ENCODE measurements at places on chromosomes 11 and 22. TPM values are rescaled to one million over a fixed set of nuclear protein-coding genes. Genes with fewer than 3 reads are reported as not detected.

DNA sequence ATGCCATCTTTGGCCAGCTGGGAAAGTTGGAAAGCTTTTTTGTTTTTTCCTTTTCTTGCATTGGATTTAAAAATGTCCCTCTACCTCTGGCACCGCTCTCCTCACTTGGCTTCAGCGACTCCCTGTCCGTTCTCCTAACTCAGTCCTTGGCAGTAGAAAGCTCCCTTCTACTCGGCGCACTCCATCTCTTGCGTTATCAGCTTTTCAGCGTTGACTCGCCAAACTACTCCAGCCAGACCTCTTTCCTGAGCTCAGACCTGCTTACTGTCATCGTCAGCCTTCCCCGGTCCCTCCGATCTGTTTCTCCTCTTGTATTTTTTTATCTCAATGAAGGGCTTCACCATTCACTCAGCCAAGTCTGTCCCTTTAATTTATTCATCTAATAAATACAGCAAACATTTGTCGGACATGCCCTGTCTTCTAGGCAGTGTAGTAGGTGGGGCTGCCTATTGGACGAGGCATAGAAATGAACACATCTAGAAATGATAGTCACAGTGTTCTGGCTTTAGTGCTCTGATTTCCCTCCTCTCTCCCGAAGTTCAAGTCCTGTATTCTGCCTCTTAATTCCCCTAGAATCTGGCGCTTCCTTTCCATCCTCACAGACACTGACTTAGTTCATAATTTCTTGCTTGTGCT, 839 bp downstream of the CEP164 start:
- no peak for DNase-seq

Gene TMEM121B
- total RNA-seq, result 0.17 TPM

Gene MOB2
- 18.0 TPM for total RNA-seq

Gene DEUP1
- total RNA-seq, result not detected

GRCh38 chr11:134266440-134266839, 9.7 kb upstream of the GLB1L3 start:
- DNase-seq, result no peak

DNA sequence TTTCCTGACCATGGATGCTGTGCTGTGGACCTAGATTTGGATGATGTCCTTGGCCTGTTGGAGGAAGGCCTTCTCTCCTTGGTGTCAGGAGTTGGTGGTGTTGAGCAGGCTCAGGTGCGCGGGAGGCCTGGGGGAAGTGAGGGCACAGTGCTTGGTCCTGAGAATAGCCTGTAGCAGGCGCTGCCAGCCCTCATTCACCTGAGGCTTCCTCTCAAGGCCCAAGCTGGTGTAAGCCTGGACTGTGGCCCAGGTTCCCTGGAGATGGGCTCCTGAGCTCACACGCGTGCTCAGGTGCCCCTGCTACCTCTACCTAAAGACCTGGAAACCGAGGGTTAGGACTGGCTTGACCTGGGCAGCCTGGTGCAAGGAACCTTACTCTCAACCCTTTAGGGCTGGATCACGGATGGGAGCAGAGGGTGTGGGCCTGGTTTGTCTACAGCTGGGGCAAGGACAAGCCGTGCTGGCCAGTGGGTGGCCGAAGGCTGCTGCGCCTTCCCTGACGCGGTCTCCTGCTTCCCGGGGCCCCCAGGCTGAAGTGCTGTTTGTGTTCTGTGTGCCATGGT, 7.8 kb upstream of the GRAMD4 start:
- DNase-seq, result no peak

Gene SLC16A8
- total RNA-seq, result not detected

Gene CNGA4
- not detected for total RNA-seq

Gene FAT3
- 2.7 TPM for total RNA-seq

Gene OR1S2
- not detected for total RNA-seq

DNA sequence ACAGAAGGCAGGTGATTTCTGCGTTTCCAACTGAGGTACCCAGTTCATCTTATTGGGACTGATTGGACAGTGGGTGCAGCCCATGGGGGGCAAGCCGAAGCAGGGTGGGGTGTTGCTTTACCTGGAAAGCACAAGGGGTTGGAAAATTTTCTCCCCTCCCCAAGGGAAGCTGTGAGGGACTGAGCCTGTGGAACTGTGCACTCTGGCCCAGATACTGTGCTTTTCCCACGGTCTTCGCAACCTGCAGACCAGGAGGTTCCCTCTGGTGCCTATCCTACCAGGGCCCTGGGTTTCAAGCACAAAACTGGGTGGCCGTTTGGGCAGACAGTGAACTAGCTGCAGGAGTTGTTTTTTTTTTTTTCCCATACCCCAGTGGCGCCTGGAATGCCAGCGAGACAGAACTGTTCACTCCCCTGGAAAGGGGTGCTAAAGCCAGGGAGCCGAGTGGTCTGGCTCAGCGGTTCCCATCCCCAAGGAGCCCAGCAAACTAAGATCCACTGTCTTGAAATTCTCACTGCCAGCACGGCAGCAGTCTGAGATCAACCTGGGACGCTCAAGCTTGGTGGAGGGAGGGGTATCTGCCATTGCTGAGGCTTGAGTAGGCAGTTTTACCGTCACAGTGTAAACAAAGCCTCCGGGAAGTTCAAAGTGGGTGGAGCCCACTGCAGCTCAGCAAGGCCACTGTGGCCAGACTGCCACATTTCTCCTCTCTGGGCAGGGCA, 97.2 kb downstream of the JRKL start:
- peak; percentile 22 for DNase-seq

Gene MRGPRE
- not detected for total RNA-seq

Gene NOX4
- not detected for total RNA-seq

GRCh38 chr11:108466405-108466804, 924 bp downstream of the C11orf65 start:
- no peak for DNase-seq

DNA sequence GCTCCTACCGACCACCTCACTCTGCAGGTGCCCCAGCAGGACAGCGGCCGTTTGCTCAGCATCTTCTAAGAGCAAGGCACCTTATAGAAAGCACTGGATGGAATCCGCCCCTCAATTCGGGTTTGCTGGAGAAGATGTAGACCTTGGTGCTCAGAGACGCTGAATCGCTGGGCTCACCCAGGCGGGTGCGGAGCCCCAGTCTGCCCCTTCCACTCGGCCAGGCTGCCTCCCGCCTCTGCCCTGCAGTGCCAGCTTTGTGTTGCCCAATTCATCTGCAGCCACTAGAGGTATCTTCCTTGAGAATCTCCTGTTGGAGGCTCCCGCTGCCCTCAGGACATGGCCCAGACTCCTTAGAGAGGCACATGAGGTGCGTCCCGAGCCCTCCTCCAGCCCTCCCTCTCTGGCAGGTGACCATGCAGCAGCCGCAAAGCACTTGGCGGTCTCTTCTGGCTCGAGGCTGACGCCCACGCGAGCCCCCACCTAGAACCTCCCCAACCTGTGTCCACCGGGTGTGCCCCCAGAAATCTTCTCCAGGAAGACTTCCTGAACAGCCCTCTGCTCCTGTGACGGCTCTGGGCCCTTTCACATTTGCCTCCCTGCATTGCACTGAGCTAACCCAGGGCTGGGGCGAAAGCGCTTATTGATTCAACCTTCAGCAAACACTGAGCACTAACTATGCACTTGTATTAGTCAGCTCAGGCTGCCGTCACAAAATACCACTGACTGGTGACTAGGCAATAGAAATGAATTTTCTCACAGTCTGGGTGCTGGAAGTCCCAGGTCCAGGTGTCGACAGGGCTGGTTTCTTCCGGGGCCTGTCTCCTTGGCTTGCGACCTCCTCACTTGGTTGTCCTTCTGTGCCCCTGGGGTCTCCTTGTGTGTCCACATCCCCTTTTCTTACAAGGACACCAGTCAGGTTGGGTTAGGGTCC, 117.5 kb downstream of the WNT7B start:
- no peak for DNase-seq

DNA sequence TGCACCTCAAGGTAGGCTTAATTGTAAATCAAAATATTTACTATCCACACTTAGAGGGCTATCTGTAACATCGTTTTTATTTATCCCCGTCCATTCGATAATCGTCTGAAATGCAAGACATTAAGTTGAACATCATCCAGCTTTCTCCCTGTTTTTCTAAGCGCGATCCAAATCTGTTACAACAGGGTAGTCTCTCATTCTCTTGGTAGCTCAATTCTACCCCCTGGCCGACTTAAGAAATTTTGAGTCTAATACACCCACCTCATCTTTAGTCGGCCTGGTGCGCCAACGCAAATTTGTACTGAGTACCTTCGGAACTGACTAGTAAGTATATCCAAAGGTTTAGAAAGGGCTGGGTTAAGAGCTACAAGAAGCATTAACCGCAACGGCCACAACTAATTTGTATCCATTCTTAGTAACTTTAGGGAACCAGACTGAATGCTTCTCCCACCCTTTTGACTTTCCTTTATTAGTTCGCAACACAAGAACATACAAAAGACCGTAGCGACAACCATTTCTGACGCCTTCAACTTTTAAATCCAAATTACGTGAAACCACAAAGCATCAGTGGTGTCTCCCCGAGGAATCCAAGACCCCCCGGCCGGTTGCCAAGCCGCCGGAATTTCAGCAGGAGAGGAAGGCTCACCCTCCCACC, 1.0 kb upstream of the ZNF143 start:
- peak; percentile 53 for DNase-seq

DNA sequence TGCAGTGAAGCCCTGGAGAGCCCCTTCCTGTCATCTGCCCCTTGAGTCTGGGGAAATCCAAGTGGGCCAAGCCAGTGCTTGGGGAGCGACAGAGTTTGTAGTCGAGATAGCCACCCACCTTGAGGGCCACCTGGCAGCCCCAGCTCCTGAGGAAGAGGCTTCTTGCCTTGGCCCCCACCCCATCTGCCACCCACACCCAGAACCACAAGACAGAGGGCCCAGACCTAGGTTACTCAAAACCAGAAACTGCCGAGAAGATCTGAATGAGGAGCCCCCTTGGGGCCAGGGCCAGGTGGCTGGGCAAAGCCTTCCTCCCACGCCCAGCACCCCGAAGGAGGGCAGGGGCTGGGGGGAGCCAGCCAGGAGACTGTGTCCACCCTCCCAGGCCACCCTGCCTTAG, 18.8 kb upstream of the PRR5 start:
- DNase-seq, result no peak

DNA sequence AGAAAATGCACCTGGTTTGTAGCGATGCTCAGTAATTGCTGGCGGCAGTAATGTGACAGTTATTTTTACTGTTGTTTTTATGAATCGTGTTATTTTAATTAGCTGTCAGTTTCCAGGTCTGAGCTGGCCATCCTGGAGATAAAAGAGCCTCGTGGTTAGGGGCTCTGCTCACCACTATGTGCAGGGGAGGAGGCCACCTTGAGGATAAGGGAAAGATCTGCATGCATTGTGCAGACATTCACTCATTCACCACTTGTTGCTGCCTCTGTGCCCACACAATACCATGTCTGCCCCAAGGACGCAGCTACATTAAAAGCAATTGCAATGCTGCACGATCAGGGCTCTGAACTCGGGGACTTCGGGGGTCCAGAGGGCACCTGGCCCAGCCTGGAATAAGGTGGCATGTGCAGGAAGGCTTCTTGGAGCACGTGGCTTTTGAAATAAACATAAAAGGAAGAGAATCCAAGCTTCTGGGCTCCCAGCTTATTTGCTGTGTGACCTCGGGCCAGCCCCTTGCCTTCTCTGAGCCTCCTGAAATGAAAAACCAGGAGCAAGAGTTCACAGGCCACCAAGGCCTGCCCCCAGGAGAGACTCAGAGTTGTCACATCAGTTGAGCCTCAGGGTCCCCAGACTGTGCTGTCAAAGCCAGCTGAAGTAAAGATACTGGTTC, 44.7 kb upstream of the SHISAL1 start:
- no peak for DNase-seq

GRCh38 chr11:128776069-128776423, 82.2 kb downstream of the FLI1 start:
- no peak for DNase-seq

Data from Caki2 (cell line).